GM18507 (cell line): ENCODE measurements at places on chromosomes 4 and X.

- DNase-seq: no peak
These were observed 4.5 kb downstream of the PLXNB3 start for GRCh38 chrX:153768311-153769157.

GRCh38 chr4:52701207-52701606, 42.1 kb upstream of the USP46 start:
- DNase-seq: no peak

- no peak for DNase-seq
These were observed 3.3 kb downstream of the ANXA5 start for GRCh38 chr4:121693450-121693849.

DNA sequence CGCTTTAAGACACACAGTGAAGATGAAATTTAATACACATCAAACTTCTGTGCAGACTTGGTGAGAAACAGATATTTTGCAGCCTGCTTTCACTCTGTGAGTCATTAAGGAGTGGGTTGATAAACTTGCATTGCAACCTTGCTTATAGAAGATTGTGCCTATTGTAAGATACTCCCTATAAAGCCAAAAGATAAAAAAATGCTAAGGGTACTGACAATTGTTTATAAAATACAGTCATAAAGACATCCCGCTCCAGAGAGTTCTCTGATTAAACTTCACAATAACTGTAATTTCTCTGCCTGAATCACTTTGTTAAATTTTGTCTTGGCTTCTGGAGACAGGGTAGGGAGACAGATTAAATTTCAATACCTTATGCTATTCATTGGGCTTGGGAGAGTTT, 49.1 kb downstream of the GALNT7 start:
- no peak for DNase-seq

GRCh38 chr4:83276299-83277040, 8.1 kb downstream of the COQ2 start:
- DNase-seq: no peak
